Renal pelvis (tissue), 12 donors: ENCODE measurements at places on chromosomes 2 and 18.

DNA sequence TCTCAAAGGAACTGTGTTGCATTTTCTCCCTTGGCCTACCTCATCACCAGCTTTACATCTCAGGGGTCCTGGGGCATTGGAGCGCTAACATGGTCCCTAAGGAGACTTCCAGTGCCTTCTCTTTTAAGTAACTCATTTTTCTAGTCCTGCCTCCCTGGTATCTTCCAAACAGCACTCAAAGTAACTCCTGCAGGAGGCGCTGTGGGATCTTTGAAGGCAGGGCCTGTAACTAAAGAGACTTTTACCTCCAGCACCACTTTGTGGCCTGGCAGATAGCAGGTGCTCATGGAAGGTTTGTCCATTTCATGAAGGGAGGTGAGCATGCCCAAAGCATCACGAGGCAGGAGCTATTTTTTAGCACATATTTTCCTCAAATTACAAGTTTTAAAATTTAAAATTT, 411.0 kb upstream of the GYPC start:
- peak; percentile 16 for DNase-seq

DNA sequence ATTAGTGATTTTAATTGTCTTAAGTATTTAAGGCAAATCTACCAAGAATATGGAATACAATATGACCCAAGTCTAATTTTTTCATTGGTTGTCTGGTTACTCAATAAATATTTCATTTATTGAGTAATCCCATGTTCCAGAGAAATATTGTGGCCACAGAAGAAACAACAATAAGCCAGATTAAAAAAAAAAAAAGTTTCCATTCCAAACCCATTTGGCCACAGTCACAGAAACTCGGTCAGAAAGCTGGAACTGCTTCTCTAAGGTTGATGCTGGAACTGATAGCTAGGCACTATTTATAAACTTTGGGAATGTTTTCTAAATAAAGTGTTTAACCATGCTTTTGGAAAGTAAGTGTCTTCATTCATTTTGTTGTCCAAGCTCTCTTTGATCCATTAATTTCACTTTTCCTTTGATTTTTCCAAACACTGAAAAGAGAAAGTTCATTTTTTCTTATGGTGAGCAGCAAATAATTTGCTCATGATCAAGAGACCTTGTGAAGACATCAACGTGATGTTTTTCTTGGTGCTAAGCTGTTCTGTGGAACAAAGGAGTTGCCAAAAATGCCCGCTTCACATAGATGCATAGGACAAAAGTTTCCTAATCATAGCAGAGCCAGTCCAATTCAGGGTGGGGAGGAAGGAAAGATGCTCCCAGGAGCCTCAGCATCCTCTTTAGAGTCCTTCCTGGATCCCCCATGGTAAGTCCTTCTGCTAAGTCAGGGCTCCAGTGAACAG, 72.1 kb upstream of the CCBE1 start:
- no peak for DNase-seq

GRCh38 chr2:58899692-58900091, 658.6 kb upstream of the FANCL start:
- DNase-seq, result no peak

DNA sequence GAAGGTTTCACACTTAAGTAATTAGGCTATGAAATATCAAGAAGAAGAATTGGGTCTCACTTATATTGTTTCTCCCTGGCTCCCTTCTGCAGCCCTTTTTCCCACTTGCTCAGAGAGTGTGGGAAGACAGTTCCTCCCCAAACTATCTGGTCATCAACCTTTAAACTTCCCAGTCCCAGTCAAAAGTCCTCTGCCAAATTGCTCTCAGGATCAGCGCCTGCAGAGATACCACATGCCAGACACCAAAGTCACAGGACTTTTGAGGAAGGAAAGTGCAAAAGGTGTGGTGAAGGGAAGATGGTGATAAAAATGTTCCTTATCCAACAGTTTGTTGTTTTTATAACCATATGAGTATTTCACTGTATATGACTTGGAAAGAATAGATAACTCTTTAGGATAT, 51.3 kb downstream of the DLGAP1 start:
- no peak for DNase-seq

DNA sequence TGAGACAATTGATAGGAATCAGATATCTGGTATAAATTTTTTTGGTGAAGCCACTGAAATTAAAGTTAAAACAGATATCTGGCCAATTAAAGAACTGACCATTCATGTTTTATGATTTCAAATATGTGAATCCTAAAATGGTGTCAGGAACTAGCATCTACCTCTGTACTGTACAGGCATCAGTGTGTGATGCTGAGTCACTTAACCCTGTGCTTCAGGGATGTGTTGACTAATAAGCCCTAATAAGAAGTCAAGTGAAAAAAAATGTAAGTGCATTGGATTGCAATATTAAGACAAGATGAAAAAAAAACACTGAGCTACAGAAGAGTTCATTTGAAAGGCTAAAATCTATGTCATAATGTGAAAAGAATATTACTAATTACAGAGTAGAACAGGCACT, 9.1 kb upstream of the UNC80 start:
- DNase-seq, result no peak
